ENCODE measurements at places on chromosomes 1 and 21.

DNA sequence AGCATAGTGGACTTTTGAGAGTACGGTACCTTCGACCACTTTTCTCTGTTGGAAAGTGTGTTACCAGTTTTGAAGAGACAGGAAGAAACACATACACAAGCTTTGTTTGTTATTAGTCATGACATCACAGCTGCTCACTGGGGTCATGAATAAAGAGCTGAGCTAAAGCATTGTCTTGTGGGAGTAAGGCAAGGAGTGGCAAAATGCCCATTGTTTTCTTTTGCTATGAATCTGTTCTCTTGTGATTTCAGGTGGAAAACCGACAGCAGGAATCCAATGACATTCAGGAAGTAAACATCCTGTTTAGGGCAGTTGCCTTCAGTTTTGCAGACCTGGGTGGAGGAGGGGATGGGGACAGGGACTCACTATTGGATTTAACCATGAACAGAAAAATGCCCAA is 66.2 kb downstream of the RGL1 start:
- DNase-seq, result no peak

DNA sequence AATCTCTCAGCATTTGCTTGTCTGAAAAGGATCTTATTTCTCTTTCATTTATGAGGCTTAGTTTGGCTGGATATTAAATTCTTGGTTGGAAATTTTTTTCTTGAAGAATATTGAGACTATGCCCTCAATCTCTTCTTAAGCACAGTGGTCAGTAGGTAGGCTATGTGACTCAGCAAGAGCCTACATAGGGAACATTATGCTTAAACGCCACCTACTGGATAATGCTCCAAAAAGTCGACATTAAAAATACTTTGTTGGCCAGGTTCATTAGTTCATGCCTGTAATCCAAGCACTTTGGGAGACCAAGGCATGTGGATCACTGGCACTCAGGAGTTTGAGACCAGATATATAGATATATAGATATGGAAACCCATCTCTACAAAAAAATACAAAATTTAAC is 678.0 kb upstream of the USP24 start:
- DNase-seq, result no peak

GRCh38 chr1:209527372-209527771 is 56.1 kb upstream of the CAMK1G start:
- DNase-seq, result no peak

GRCh38 chr1:112446411-112446810 is 50.4 kb downstream of the CTTNBP2NL start:
- DNase-seq, result no peak
